ENCODE measurements at places on chromosomes 2 and 18.

DNA sequence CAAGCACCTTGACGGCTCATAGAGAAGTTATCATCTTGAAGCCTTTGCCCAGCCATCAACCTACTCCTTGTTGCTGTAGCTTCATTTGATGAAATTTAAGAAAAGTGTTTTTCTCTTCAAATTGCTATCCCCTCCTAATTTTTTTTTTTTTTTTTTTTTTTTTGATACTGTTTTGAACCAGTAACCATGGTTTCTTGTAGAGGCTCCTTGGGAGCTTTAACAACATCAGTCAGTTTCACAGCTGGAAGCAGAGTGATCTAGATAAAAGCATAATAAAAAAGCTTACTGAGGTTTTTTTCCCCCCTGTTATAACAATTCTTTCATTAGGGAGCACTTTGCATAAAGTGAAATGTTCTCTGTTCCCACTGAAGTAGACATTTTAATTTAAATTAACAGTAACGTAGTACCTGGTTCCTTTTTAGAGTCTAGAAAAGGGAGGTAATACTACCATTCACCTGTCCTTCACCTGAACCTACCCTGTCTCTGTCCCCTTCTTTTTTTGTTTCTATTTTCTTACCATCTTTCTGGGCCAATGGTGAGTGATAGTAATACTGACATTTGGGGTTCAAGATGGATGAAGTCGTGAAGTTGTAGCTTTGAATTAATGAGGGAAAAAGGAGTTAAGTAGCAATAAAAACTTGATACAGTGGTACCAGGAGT, 101.5 kb downstream of the NCOA1 start:
- no peak for DNase-seq

DNA sequence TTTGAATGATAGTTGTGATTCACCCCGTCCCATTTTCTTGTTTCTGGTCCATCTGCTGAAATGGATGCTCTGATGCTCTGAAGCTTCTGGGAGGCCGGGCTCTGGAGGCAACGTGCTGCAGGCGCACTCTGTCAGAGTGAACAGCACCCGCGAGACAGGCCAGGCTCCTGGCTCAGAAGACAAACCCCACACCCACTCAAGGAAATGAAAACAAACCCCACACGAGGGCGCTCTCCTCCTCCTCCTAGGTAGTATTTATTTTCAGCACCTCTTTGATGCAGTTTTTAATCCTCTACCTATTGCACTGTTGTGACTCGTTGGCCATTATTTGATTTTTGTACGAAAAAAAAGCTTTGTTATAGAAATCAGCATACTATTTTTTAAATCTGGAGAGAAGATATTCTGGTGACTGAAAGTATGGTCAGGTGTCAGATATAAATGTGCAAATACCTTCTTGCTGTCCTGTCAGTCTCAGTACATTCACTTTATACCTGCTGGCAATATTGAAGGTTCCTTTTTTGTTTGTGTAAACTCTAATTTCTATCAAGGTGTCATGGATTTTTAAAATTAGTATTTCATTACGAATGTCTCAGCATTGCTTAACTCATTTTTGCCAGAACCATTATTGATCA, 10.3 kb upstream of the CHST10 start:
- DNase-seq: peak; percentile 70

DNA sequence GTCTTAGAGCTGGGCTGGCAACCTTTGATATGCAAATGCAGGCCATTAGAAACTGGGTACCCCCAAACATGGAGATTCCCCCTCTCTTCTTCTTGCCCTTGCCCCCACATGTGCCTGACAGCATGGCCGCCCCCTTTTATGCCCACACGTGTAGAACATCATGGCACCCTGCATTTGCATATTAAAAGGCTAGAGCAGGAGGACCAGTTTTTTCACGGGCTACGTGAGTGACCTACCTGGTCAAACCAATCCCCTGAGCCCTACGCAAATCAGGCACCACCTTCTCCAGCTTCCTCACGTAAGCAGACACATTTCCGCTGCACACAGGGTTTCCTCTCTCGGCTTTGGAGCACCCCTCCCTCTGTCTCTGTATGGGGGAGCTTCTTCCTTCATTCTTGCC, 110.9 kb upstream of the COPS8 start:
- DNase-seq: no peak

GRCh38 chr2:216871333-216871934, 11.6 kb upstream of the TNP1 start:
- DNase-seq: no peak

- no peak for DNase-seq
These were observed 184.8 kb downstream of the SEPTIN10 start for GRCh38 chr2:109428841-109429566.

Measured in CD8-positive, alpha-beta memory T cell (primary cell).